AG08395 (cell line): ENCODE measurements at places on chromosomes 4 and X.

DNA sequence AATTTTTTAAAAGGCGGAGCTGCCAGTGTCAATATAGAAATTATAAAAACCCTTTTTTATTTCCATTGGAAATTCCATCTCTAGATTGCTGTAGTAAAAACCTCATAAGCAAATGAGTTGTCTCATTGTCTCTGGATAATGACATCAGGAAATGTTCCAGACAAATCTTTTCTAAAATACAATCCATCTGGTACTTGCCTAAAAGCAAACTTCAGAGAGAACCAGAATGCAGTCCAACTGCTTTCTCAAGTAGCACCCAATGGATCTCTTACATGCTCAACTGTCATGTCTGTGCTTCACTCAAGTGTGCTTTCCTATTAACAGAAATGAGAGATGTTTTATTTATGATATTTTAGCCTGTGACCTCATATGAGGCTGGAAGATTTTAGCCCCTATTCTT is 399.6 kb upstream of the NDST3 start:
- no peak for DNase-seq

- no peak for DNase-seq
Observed at GRCh38 chr4:127419431-127419830, 213.3 kb upstream of the INTU start.

DNA sequence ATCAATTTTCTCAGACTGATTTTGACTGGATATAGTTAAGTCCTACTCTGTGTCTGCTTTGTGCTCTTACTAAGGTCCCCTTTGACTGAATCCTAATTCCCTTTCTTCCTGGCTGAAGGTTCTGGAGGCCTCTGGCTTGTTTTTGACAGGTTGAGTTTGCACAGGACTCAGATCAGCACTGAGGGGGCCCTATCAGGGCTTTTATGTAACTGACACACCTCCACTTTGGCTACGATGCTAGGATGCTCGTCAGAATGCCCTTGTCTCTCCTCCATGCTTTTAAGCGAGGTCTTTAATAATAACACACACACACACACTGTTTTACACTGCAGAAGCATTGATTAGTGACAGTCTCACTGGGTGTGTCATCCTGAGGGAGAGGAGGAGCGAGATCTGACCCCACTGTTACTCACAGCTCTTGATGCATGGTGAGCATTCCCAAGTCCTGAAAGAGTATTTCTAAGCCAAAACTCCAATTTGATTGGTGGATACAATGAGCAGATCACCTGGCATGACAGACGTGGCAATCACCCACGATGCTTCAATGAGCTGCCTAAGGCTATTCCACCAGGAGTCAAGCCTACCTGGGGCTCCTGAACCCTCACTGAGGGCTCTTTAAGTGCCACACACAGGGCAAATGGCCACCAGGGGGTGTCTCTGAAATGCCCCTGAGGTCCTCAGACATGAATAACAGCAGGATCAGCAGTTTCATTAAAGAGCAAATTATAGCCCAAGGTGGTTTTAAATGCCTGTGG is 130.4 kb upstream of the CPEB2 start:
- peak; percentile 9 for DNase-seq

DNA sequence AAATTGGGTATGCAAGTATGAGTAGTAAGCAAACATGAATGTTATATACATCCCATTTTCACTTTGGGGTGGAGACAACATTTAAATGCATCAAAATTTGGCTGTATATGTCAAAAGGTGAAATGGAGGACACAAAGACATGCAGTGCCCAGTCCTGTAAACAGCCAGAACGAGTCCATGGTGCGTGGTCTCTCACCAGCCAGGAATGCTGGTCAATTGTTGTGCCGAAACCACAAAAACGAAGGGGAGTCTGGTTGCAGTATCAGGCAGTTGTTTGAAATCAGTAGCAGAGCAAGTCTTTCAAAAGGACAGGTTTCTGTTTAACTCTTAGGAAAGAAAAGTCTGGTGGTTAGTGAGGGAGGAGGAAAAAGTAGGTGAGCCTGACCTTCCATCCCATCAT is 22.3 kb upstream of the RNF150 start:
- DNase-seq = no peak

DNA sequence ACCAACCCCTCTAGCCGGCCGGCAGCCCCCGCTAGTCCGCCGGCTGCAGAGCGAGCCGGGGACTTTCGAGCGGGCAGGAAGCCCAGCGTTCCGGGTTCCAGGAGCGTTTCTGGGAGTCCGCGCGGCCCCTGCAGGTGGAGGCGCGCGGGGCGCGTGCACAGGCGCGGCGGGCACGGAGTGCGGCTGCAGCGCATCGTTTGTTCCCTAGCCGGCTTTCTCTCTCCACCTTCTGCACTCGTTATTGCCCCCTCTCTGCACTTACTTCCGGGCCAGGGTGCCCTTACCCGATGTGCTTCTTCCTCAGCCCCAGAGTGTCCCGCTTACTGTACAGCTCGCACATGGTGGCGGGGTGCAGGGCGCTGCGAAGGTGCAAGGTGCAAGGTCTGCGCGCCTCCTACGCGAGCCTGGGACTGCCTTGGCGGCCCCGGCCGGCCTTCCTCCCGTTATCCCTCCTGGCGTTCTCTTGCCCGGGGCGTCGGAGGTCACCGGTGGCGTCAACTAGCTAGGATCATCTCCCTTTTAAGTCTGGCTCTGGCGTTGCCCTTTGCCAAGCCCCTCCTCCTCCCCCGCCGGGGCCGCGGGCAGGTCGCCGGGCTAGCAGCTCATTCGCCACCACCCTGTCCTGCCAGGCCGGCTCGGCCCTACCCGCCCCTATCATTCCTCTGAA is at the start of gene ETNPPL:
Gene ETNPPL, minus strand, starts transcription at position 495 of the 667 bp plus-strand sequence. Its CDS starts 155 bp downstream, at position 340.
- no peak for DNase-seq

- no peak for DNase-seq
Observed at GRCh38 chr4:75639124-75639695, 8.9 kb upstream of the CDKL2 start.

DNA sequence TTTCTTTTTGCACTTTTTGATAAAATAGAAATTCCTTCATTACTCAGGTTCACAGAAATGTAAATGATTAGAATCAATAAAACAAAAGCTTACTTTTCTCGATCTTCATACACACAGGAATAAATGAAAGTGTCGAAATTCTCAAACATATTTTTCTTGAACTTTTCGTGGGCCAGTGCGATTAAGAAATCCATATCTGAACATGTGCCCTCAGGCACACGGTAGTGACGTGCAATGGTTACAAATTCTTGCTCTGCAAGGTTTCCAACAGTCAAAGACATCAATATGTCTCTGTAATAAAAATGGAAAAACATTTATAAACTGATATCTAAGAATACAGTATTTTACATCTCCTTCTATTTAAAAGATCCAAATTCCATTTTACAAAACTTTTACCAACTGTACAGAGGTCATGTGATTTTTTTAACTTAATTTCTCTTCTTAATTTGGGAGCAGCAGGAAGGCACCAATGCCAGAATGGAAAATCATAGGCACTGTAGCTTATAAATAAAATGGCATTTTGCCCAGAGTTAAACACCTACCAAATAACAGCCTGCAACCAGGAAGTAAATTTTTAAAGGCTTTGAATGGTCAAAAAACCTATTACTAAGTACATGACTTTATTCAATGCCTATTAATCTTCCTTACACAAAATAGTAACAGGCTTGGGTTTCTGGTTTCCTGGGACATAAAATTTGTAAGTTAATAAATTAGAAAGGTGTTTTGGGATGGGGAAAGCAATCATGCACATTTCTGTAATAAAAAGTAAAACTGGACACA is 165.0 kb downstream of the EFHC2 start:
- no peak for DNase-seq

- no peak for DNase-seq
Observed at GRCh38 chr4:97525236-97525635, 618.0 kb downstream of the STPG2 start.

- no peak for DNase-seq
Observed at GRCh38 chr4:188363196-188363595, 224.0 kb downstream of the TRIML1 start.

GRCh38 chr4:119664168-119664907 is 35.7 kb upstream of the PDE5A start:
- no peak for DNase-seq

DNA sequence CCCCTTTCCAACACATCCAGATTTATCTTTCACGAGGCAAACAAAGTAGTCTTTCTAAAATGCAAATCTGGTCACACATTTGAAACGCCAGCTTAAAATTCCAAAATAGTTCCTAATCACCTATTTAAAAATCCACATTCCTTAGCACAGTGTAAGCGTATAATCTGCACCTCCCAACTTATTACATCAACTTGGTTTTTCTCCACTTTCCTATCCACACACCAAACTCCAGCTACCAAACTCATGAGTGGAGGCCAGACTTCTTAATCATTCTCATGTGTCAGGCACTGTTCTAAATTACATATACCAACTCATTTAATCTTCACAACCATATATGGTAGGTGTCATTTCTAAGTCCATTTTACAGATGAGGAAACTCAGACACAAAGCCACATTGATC is 33.8 kb downstream of the ENOX2 start:
- peak; percentile 4 for DNase-seq

GRCh38 chr4:152456609-152457008 is 79.3 kb downstream of the FBXW7 start:
- no peak for DNase-seq

DNA sequence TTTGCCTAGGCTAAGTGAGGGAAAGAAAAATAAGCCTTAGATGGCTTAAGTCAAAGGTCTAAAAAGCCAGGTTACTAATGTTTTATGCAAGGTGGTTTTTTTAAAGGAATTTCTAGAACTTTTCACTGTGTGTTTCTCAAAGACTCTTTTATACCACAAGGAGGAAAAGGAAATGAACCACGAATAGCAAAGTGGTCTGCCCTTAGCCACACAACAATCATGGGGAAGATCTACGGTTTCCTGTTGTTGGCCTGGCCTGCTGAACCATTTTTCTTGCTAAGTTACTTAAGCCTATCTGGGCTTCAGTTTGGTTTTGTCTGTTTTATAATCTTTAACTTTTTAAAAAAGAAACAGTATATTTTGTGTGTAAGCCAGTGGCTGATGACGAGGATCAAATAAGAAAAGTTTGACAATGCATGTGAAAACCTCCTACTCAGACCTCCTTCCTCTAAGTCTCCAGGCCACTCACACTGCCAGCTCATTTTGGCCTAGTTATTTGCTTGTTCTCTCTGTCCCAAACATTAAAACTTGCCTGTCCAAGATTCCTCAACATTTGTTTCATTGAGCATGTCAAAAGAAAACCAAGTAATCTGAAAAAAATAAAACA is 56.7 kb upstream of the COL25A1 start:
- no peak for DNase-seq

- DNase-seq = no peak
Observed at GRCh38 chr4:77163641-77164040, 6.6 kb downstream of the CCNG2 start.

DNA sequence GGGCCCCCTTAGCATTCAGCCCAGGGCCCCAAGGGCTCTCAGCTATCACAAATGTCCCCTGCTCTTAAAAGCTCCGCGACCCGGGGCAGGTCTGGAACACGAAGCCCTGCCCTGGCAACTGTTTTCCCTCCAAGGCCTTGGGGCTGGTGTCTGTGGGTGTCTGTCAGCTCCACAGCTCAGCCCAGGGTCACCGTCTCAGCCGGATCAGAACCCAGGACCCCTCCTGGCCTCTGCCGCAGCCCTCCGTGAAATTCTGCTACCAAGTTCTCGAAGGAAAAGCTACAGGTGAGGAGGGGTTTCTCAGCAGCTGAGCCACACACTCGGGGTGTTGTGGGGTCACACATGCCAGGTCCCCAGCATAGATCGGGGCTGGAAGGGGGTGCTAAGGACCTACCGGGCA is 61.2 kb downstream of the ACOX3 start:
- DNase-seq = no peak

GRCh38 chr4:88533088-88533790 is 9.7 kb upstream of the PYURF start:
- peak; percentile 36 for DNase-seq

GRCh38 chrX:21741364-21741763 is 16.6 kb downstream of the SMPX start:
- DNase-seq = no peak

GRCh38 chr4:63620271-63620670 is 789.0 kb downstream of the TECRL start:
- no peak for DNase-seq
